ENCODE measurements at places on chromosomes 7 and 10.
A peak's percentile ranks its signal among the peaks of the same experiment; 100 is the strongest.

DNA sequence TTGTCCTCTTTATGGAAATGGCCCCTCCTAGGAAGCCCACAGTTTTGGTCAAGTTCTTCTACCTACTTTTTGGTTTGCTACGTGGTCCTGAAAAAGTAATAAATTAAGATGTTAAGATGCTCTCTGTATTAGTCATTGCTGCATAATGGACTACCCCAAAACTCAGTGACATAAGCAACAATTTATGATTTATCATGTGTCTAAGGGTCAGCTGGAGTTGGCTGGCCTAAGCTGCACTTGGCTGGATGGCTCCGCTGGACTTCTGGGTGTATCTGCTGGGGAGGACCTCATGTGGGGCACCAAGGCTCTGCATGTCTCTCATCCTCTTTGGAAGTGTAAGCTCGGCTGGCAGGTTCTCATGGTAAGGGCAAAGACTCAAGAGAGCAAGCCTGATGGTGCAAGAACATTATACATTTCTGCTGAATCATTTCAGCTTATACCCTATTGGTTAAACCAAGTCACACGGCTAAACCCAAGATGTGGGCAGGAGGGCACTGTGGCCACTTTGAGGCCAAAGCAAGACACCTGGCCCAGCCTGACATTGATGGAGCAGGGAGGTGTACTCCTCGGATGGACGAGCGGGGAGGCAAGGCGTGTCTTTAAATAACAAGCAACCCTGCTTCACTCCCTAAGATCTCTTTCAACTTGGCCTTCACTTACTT is 47.7 kb downstream of the TBXAS1 start:
- no peak for DNase-seq
- H3K27me3 ChIP-seq: no peaks in the 10 kb centered on the region

GRCh38 chr10:8035641-8036470 is 18.6 kb upstream of the GATA3 start:
- no peak overlapping the region for H3K27ac ChIP-seq
- H3K27me3 ChIP-seq: peaks cover 96% of the 10 kb centered on the region
- no peak for DNase-seq
- H3K4me3 ChIP-seq: peak overlapping the region; percentile 20

DNA sequence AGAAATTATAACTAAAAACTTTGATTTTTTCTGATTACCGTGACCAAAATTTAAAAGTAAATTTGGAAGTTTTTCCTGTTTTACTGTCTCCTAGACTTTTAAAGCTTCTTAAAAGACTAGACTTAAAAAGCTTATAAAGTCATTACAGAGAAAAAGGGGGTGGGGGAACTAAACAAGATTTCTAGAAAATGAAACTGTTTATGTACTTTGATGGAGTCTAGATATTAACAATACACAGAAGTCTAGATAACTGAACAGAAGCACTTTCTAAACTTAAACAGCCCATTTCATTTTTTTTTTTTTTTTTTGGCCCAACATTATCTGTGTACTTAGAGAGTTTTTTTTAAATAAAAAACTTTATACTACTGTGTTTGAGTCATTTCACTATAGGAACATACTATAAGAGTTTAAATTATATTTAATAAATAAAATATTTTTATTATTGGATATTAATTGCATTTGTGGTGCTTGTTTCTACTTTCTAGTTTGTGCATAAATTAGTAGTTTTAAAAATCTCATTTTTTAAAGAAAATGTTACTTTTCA is 98.5 kb downstream of the PHTF2 start:
- H3K36me3 ChIP-seq: no peaks in the 10 kb centered on the region
- no peaks in the 10 kb centered on the region for H3K4me1 ChIP-seq
- no peak overlapping the region for H3K27ac ChIP-seq
- no peak for DNase-seq

DNA sequence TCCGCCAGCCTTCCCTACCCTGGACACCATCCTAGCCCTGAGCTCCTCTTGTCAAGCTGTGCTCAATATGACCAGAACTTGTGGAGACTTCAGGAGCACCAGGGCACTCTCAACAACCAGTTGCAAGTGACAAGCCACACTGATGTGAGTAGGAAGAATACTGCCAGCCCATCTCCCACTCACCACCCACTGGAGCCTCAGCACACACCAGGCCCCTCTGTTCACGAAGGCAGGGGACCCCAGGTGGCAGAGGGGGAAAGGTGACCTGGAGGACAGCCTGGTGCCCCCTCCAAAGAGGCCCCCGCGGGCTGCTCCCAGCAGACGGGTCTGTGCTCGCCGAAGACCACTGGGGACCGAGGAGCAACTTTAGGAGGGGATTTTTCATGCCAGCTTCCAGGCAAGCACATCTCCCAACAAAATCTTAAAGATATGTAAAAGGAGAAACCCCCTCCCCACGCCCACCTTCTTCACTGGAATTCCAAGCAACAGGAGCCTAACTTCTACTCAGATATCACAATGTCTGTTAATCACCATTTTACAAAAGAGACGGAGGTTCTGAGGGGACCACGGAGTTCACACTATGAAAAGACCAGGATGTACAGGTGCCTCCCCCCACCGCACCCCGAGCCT is 1.0 kb downstream of the MMD2 start:
- DNase-seq: no peak
- peaks cover 67% of the 10 kb centered on the region for H3K27me3 ChIP-seq
- H3K4me3 ChIP-seq: peak overlapping the region; percentile 68
- no peak overlapping the region for H3K27ac ChIP-seq
- no peaks in the 10 kb centered on the region for H3K36me3 ChIP-seq

DNA sequence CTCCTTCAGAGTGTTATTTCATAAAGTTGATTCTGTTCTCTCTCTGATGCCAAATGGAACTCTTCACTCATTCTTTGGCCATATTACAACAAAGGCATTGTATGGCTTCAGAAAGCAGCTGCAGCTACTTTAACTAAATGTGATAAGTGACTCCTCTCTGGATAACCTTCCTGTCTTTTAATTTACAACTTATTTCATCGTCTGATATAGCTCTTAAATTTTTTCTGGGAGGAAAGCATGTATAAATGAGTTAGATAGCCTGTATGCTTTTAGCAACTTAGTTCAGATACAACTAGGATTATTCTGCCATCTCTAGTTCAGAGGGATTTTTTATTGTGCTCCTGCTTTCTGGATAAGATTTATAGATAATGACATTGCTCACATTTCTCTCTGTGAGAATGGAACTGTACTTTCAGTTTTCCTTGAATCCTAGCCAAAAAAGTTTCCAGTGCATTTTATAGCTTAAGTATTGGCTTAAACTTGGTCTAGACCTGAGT is 57.5 kb downstream of the KLHDC10 start:
- H3K4me1 ChIP-seq: no peaks in the 10 kb centered on the region
- no peaks in the 10 kb centered on the region for H3K27me3 ChIP-seq
- peaks cover 17% of the 10 kb centered on the region for H3K36me3 ChIP-seq
- H3K4me3 ChIP-seq: no peak overlapping the region
- no peak for DNase-seq
- no peak overlapping the region for H3K27ac ChIP-seq

DNA sequence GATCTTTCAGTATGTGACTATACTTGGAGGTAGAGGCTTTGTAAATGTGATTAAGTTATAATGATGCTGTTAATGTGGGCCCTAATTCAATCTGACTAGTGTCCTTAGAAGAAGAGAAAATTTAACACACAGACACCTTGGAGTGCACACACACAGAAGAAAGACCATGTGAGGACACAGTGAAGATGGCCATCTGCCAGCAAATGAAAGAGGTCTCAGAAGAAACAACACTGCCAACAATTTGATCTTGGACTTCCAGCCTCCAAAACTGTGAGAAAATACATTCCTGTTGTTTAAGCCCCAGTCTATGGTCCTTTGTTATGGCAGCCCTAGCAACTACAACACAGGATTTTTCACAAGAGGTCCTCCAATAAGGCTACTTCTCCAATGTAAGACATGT is 120.9 kb upstream of the ABCB5 start:
- H3K4me1 ChIP-seq: no peaks in the 10 kb centered on the region
- no peaks in the 10 kb centered on the region for H3K27me3 ChIP-seq
- no peak overlapping the region for H3K27ac ChIP-seq
- DNase-seq: no peak

GRCh38 chr10:4260483-4261124 is 475.6 kb upstream of the KLF6 start:
- DNase-seq: no peak
- H3K4me1 ChIP-seq: peaks cover 2% of the 10 kb centered on the region
- no peak overlapping the region for H3K27ac ChIP-seq
- H3K4me3 ChIP-seq: no peak overlapping the region
- no peaks in the 10 kb centered on the region for H3K27me3 ChIP-seq

DNA sequence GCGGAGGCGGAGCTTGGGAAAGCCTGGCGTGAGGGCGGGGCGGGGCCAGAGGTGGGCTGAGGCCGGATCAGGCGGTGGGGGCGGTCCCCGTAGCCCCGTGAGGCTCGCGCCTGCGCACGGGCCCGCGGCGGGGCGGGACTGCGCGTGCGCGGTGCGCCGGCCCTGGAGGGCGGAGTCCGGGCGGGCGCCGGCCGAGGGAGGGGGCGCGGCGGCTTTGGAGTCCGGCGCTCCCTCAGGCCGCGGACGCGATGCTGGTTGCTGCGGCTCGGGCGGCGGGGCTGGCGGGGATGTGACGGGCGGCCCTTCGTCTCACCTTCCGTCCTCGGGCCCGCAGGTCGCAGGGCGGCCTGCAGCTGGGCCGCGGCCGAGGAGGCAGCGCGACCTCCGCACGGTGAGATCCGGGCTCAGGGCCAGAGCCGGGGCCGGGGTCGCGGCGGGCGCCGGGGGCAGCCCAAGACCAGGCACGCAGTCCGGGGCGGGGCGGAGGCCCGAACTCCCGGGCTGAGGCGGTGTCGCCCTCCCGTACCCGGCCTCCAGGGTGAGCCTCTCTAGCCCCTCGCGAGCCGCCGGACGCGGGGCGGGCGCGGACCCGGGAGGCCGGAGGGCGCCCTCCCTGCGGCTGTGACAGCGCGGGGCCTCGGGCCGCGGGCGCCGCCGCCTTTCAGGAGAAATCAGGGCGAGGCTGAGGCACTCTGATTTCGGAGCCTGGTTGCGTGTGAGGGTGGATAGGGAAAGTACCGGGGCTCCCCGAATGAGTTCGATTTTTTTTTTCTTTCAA is at the start of gene CCSER2:
TSS of gene CCSER2 (plus strand) at position 172 of the 778 bp plus-strand sequence. CDS start 42,464 bp downstream, outside the sequence.
- no peaks in the 10 kb centered on the region for H3K27me3 ChIP-seq
- H3K27ac ChIP-seq: peak within 1 kb of the TSS; percentile 99
- peak; percentile 96 for DNase-seq

- H3K4me3 ChIP-seq: no peak overlapping the region
- H3K27ac ChIP-seq: no peak overlapping the region
- H3K36me3 ChIP-seq: peaks cover 18% of the 10 kb centered on the region
- no peaks in the 10 kb centered on the region for H3K4me1 ChIP-seq
- no peak for DNase-seq
These were observed 16.8 kb downstream of the PDIA4 start for GRCh38 chr7:149011491-149011890.

DNA sequence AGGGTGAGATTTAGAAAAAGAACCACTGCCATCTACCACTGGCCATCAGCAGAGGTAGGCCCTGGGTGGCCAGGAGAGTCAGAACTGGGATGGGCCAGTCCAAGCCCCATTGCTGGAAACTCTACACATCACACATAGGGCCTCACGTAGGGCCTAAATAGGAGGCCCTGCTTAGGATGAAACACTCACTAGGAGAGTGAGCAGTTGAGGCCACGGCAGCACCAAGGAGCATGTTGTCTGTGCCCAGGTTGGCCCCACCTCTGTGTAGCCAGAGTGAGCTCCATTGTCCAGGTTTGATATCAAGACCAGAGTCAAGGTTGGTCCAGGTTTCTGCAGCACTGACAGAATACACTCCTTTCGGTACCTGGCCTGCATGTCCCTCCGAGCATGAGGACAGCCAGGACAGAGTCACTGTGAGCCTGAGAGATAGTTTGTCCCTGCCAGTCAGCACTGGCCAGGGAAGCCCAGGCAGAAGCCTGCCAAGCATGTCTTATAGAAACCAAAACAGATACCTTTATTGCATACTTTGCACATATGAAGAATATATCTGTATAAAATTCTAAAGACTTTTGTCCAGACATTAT is 77.9 kb upstream of the CAMK2B start:
- peaks cover 3% of the 10 kb centered on the region for H3K4me1 ChIP-seq
- H3K27me3 ChIP-seq: no peaks in the 10 kb centered on the region
- peaks cover 5% of the 10 kb centered on the region for H3K36me3 ChIP-seq

GRCh38 chr10:120005207-120006201 is 113.0 kb downstream of the SEC23IP start:
- no peak overlapping the region for H3K4me3 ChIP-seq
- DNase-seq: no peak
- H3K27ac ChIP-seq: no peak overlapping the region
- no peaks in the 10 kb centered on the region for H3K36me3 ChIP-seq
- no peaks in the 10 kb centered on the region for H3K4me1 ChIP-seq
- peaks cover 15% of the 10 kb centered on the region for H3K27me3 ChIP-seq

DNA sequence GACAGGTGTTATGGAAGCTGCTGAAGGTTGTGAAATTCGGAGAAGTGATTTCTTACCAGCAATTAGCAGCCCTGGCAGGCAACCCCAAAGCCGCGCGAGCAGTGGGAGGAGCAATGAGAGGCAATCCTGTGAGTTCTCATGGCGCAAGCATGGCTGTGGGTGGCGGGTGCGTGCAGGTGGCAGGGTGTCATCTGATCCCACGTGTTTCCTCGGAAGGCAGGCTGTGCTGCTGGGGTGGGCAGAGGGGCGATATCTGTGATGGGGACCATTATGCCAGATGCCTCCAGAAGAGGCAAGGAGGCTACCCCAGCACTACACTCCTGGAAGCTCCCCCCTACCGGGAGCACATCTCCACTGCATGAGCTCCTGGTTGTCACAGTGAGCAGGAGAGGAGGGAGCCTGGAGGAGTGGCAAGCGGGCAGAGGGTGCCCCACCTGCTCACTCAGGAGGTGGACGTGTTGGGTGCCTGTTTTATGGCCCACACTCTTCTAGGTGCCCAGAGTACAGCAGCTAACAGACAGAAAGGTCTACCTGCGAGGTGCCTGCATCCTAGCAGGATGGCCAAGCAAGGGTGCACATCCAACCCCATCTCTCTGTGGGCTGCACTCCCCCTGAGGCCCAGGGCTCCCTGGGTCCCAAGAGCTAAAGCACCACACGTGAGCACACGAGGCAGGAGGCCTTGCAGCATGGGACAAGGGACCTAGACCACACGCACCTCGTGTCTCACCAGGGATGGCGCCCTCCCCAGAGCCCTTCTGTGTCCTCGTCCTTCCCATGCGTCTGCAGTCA is 204.7 kb downstream of the EBF3 start:
- no peak overlapping the region for H3K27ac ChIP-seq
- H3K4me1 ChIP-seq: peaks cover 10% of the 10 kb centered on the region
- H3K27me3 ChIP-seq: no peaks in the 10 kb centered on the region

- H3K27ac ChIP-seq: no peak overlapping the region
- H3K4me1 ChIP-seq: peaks cover 1% of the 10 kb centered on the region
- H3K4me3 ChIP-seq: no peak overlapping the region
- no peaks in the 10 kb centered on the region for H3K36me3 ChIP-seq
- H3K27me3 ChIP-seq: peaks cover 3% of the 10 kb centered on the region
These were observed 236.2 kb upstream of the PITRM1 start for GRCh38 chr10:3408603-3409365.
